ENCODE measurements at places on chromosomes 12 and 14.

GRCh38 chr12:59580050-59580449 is 15.8 kb upstream of the SLC16A7 start:
- no peak for DNase-seq

DNA sequence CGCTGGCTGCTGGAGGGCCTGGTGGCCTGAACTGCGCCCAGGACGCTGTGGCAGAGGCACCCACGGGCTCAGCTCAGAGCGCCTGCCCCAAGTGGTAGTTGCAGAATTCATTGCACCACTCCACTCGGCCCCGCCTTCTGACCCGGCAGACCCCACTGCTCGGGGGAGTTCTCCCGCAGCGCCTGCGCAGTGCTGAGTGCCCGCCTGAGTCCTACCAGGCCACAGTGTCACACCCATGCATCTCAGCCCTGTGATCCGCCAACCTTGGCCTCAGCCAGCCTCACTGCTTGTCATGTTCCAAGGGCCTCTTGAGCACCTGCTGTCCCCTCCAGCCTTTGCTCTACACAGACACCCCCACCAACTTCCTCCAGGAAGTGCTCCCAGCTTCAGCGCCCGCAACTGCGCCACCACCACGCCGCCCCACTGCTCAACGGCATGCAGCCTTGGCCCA is 12.2 kb downstream of the DEGS2 start:
- peak; percentile 62 for DNase-seq

- no peak for DNase-seq
Measured at GRCh38 chr12:4243091-4243490, 30.5 kb upstream of the CCND2 start.

DNA sequence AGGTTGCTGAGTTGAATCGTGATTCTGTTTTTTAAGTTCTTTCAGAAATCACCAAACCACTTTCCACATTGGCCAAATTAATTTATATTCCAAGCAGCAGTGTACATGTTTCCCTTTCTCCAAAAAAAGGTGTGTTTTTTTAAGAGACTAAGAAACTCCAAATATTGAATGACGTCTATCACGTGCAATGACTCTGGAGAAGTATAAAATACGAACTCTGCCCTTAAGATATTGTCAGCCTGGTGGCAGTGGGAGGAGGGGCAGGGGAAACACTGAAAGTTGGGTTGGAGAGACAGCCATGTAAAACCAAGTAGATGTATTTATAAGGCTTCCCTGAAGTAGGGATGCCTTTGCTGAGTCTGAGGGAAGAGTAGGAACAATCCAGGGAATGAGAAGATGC is 50.1 kb upstream of the DHRS4 start:
- no peak for DNase-seq

DNA sequence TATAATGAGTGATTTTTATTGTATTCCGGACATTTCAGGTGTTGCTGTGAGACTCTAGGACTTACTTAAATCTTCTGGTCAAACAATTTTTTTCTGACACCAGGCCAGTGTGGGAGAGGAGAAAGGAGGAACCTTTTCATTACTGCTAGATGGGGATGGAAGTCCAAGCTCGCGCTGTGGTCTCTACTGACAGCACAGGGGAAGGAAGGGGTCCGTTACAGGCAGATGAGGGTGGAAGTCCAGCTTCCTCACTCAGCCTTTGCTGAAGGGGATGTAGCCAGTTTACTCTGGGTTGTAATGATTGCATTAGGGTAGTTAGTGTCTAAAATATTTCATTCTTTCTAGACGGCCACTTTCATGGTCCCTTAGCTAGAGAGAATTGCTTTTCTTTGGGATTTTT is 26.3 kb upstream of the ST8SIA1 start:
- no peak for DNase-seq

DNA sequence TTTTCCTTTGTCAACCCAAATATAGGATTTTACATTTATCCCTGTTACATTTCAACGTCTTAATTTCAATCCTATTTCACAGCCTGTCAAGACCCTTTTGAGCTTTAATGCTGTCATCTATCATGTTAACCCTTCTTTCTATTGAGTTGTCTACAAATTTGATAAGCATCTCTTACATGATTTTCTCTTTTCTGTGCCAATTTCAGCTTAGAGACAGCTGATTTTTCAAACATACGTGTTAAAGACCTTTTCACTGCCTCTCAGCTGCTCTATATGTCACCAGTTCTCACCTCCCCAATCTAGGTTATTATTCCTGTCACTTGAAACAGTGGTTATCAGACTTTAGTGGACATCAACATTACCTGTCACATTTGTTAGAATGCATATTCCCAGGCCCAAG is 181.3 kb downstream of the GXYLT1 start:
- DNase-seq: no peak

DNA sequence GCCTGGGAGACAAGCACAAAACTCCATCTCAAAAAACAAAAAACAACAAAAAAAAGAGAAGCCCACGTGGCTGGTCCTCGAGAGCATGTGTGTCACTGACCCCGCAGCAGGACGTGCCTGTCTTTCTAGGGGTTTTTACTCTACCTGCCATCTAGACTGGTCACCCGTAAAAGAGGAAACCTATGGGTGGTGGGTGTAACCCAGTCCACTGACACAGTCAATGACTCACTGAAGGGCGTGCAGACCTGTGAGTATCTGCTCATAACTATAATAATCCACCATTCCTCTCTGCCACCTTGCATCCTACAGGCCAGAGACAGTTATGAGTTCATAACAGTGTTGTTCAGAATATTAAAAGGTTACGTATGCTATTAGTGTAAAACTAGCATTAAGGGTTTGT is 4.6 kb downstream of the GOLGA3 start:
- no peak for DNase-seq

- no peak for DNase-seq
Measured at GRCh38 chr12:105212438-105212837, 23.5 kb downstream of the APPL2 start.

DNA sequence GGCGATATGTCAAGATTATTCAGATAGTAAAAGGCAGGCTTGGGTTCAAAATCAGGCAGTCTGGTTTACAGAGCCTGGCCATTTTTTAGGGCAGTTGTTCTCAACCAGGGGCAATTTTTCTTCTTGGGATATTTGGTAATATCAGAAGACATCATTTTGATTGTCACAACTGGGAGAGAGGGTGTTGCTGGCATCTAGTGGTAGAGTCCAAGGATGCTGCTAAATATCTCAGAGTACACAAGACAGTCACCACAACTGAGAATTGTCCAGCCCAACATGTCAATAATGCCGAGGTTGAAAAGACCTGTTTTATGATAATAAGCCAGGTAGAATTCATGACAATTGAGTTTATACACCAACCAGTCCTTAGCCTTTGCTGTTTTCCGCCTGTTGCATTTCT is 733.9 kb downstream of the NRXN3 start:
- no peak for DNase-seq

DNA sequence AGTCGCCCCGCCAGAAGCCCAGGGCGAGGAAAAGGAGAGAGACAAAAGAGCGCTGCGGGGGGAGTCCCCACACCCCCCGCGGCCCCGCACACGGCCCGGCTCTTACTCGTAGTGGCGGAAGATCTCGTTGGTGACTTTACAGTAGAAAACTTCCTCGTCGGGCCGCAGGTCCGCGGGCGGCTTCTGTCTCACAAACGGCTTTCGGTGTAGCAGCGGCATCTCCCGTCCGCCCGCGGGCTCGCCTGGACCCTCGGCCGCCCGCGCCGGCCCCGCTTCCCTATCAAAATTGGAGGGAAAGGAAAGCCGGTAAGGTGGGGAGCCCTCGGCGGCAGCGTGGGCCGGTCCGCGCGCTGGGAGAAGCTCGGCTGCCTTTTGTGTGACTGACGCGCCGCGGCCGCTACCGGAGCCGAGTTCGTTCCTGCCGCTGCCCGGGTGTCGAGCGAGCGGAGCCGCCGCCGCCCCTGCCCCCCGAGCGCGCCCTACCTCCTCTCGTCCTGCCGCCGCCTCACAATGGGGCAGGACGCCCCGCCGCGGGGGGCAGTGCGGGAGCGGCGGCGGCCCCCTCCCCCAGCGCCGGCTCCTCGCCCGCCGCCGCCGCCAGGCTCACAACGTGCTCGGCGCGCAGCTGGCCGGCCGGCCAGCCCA is 652 bp downstream of the BAZ1A start:
- DNase-seq: peak; percentile 56

GRCh38 chr12:57031138-57031725 is 14.9 kb upstream of the TAC3 start:
- DNase-seq: no peak

DNA sequence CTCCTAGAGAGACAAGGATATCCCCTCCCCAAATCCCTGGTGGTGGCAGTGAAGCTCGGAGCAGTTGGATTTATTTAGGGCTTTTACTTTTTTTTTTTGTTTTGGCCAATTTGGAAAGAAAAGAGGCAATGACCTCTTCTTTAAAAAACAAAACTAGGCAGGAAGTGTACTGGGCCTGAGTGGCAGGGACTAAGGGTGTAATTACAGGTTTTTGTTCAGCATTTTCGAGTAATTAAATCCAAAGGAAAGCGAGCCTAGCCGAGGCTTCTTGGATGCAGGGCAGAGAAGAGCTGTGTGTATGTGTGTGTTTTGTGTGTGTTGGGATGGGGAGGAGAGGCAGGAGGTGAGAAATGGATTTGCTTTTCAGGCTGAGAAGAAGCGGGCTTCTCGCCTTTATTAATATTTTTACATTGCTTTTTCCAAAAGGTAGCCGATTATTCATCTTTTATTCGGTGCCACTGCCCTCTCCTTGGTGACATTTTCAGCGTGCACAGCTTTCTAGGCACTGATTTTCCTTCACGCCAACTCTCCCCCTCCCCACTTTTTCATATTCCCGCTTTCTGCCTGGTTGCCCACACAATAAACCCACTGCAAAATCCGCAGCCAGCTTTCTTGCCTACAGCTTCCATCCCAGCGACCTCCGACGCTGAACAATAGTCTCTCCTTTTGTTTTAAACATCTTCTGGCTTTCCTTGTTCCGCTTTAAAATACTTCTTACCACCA is 8.9 kb upstream of the IRF2BPL start:
- DNase-seq: no peak

- DNase-seq: no peak
Measured at GRCh38 chr14:44768935-44769334, 192.8 kb downstream of the KLHL28 start.

DNA sequence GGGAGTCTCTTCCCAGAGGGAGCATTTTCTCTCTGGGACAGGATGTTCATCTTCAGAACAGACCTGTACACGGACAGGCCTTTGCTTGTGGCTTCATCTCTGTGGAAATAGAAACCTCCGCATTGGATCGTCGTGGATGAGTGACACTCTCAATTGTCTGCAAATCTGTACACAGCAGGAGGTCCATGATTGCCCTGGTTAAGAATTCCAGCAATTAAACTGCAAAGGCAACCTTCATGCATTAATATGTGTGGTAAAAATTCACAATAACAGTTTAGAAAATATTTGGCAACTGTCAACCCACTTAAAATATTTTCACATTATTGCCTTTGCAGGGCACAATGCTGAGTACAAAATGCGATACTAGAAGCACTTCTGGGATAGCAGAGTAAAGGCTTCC is 149.8 kb upstream of the SFSWAP start:
- no peak for DNase-seq

DNA sequence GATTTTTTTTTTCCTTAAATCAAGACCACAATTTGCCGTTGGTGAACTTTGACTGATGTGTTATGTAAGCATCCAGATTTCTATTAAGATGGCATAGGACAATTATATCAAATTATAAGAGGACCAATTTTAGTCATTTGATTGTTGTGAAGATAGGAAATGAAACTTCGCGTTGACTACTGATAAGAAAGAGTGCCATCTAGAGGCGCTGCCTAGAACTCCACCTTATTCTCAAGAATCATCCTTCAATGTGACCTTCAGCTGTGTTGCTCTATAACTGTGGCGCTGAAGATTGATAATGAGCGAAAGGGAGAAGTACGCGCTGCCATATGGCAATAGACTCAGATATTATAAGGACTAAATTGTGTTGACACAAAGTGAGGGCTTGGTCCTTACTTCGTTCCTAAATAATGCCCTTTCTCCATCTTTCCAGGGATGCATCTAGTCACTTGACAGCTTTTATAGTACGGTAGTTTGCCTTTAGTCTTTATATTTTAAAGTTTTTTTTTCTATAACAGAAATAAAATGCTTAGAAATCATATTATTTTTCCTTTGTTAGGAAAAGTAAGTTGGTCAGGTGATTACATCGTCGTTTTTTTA is 350.8 kb upstream of the STXBP6 start:
- DNase-seq: peak; percentile 8

- DNase-seq: no peak
Measured at GRCh38 chr12:131264635-131265034, 310.9 kb downstream of the ADGRD1 start.

DNA sequence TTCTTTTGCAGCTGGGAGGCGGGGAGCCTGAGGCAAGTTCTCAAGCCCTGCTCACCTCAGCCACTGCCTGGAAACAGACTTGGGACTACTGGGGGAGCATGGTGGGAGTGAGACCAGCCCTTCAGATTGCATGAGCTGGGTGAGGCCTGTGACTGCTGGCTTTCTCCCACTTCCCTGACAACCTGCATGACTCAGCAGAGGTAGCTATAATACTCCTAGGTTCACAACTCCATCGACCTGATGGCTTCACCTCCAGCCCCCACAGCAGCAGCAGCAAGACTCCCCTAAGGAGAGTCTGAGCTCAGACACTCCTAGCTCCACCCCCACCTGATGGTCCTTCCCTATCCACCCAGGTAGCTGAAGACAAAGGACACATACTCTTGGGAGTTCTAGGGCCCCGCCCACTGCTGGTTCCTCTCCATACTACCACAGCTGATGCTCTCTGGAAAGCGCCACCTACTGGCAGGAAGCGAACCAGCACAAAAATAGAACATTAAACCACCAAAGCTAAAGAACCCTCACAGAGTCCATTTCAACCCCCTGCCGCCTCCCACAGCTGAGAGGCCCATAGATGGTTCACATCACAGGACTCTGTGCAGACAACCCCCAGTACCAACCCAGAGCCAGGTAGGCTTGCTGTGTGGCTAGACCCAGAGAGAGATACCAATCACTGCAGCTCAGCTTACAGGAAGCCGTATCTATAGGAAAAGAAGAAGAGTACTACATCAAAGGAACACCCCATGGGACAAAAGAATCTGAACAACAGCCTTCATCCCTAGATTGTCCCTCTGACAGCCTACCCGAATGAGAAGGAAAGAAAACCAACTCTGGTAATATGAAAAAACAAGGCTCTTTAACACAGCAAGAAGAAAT is 68.7 kb downstream of the RPAP3 start:
- peak; percentile 56 for DNase-seq

- DNase-seq: no peak
Measured at GRCh38 chr14:86420131-86420530, 890.2 kb downstream of the FLRT2 start.

DNA sequence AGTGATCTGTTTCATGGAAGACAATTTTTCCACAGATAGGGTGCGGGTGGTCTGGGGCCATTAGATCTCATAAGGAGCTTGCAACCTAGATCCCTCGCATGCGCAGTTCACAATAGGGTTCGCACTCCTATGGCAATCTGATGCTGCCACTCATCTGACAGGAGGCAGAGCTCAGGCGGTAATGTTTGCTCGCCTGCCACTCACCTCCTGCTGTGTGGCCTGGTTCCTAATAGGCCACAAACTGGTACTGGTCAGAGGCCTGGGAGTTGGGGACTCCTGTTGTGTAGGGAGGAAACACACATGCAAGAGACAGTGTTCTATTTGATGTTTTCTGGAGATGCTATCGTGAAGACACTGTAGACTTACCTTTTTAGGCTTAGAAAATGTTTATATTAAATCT is 77.0 kb upstream of the FGD4 start:
- DNase-seq: no peak

- no peak for DNase-seq
Measured at GRCh38 chr12:6332459-6332858, 9.4 kb downstream of the TNFRSF1A start.
